ENCODE measurements at places on chromosomes 7 and 10.

- no peak for DNase-seq
These were observed 169.2 kb upstream of the CDC14C start for GRCh38 chr7:48755061-48755555.

- DNase-seq, result no peak
These were observed 3.6 kb downstream of the BLVRA start for GRCh38 chr7:43761938-43762692.

DNA sequence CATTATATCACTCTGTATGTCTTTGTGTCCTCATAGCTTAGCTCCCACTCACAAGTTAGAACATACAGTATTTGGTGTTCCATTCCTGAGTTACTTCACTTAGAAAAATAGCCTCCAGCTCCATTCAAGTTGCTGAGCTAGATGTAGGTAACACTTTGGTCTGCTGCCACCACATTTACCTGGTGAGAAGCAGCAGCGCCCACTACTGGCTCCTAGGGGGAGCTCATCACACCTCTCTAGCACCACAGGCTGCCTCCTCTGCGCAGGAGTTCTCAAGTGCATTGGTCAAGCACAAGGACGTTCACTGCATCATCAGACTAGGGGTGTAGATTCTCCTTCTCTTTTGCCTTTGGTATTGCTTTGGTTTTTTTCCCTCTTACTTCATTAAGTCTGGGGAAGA lies 530.9 kb upstream of the AUTS2 start:
- no peak for DNase-seq

DNA sequence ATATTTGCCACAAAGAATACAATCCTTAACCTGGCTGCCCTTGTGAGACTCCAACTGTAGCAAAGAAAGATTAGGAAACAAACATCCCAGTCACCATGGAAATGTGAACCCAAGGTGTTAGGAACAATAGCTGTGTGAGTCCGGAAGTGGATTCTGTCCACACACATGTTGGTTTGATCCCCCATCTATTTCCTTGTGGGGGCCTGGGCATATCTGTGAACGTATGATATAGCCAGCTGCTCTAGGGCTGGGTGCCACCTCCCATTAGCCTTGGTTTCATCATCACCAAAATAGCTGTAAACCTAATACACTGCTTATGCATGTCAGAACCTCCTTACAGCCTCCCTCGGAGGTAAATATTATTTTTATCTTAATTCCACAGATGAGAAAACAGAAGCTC lies 26.4 kb downstream of the GRK5 start:
- DNase-seq, result no peak

- no peak for DNase-seq
These were observed 25.2 kb downstream of the TMEM270 start for GRCh38 chr7:73885975-73886798.

- DNase-seq, result no peak
These were observed 45.1 kb downstream of the CNNM2 start for GRCh38 chr10:102962951-102963755.

DNA sequence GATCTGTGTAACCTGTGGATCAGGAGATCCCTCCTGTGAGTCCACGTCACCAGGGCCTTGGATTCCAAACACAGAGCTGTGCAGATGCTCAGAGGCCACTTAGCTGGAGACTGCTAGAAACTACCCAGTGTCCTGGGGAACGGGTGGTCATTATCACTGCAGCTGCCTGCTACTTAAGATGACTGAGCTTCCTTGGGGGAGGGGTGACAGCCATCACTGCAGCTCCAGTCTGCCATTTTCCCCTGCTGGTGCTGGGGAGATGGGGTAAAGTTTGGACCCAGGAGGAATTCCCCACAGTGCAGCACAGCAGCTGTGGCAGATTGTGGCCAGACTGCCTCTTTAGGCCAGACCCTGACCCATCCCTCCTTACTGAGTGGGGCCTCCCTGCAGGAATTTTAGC lies 78.8 kb upstream of the VOPP1 start:
- no peak for DNase-seq

GRCh38 chr10:127937915-127938463 lies 31.1 kb downstream of the PTPRE start:
- DNase-seq, result no peak

DNA sequence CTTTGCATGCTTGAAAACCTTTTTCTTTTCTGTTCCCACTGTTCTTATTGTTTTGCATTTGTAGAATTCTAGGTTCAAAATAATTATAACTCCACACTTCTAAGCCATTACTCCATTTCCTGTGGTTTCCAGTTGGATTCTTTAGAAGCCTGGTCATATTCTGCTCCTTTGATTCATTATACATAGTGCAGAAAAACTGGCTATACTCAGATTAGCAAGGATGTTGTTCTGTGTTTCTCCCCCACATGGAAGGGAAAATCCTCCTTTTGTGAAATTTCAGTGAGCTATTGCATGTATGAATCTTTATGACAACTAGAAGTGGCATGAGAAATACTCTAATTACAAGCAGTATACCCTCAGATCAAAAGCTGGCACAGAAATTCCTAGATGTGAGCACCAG lies 79.5 kb downstream of the SLC13A1 start:
- no peak for DNase-seq

DNA sequence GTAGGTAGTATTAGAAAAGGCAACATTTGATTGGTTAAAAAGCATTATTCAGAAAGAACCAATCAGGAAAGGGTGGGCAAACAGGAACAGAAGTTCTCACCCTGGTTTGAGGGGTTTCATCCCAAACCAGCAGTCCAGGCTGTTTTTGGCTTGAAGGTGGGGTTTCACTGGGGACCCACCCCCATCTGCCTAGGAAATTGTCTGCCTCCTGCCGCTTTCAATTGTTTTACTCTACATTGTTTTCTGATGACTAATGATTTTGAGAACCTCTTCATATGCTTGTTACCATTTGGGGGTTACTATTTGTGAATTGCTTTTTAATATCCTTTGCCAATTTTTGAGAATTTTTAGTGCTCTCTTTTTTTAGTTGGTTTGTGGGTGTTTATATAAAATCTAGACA lies 3.3 kb upstream of the PCBD1 start:
- no peak for DNase-seq

DNA sequence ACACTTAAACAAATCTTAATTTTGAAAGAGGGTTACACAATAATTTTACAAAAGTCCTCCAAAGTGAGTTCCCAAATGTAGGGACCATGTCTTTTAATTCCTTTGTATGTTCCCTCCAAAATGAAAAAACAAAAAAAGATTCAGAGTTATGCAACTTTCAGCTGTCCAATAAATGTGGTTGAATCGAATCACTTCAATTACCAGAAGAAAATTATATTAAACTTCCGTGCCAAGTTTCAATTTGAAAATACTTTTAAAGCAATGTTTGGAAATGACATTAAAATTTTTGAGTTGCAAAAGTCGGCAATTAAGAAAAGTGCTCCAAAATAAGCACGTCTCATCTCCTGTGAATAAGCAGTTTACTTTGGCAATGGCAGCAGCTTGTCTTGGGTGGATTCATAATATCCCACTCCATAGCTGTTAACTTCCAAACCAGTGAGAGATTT lies 60.3 kb upstream of the C1GALT1 start:
- DNase-seq, result no peak

DNA sequence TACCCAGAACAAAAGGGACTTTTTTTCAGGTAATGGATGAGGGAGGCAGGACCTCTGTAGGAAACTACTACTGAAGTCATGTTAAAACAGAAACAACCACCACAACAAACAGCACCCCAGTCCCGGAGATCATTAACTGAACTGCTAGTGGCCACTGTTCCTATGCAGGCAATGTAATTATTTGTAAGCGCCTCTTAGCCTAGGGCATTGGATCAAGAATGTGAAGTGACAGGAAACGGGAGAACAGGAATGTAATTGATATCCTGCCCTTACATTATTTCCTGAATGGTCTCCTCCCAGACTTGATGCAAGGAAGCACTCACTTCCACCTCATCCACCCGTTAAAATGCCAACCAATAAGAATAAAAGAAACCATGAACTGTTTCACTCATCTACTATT lies 16.7 kb upstream of the GAD2 start:
- no peak for DNase-seq

- DNase-seq, result no peak
These were observed 38.0 kb upstream of the VSIR start for GRCh38 chr10:71811351-71811750.

Data from stimulated activated CD8-positive, alpha-beta memory T cell treated with anti-CD3 and anti-CD28 coated beads, Interleukin-4, amount 100 ng/mL, for 48 hours (primary cell).